ENCODE measurements at places on chromosomes 2 and 18.

GRCh38 chr2:184413671-184414229 is 184.6 kb upstream of the ZNF804A start:
- no peak for DNase-seq

DNA sequence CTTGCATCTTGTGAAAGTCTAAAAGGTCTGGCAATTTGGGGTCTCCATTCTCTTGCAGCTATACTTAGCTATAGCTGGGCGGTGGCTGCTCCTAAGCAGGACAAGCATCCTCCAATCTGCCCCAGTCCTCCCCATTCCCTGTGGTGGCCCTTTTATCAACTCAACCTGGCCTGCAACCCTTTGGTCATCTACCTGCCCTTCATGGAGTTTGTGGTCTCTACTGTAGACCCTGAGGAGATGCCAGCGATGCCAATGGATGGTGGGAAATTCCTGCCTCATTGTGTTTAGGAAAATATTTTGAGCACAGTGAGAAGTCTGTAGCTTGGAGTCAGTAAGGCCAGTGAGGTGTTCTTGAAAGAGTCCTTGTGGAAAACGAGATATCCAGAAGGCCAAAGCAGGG is 143.4 kb downstream of the CAPN13 start:
- DNase-seq = no peak

- DNase-seq = peak; percentile 12
These were observed 392.4 kb downstream of the TNS1 start for GRCh38 chr2:217610401-217610814.

DNA sequence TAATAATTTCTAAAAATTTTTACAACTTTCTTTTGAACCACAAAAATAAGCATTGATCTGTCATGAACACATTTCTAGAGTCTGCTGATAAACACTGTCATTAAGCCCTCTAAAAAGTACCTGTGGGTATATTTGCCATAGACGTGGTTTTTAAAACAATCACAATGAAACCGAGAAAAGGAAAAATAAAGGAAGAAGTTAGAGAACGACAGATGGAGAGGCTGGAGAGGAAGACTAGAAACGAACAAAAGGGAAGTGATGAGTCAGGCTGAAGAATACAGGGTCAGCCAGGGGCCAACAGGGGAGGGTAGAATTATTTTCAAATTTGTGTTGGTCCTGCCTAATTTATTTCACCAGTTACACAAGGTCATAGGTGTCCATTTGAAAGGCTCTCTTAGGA is 62.0 kb downstream of the MYL12B start:
- DNase-seq = no peak

DNA sequence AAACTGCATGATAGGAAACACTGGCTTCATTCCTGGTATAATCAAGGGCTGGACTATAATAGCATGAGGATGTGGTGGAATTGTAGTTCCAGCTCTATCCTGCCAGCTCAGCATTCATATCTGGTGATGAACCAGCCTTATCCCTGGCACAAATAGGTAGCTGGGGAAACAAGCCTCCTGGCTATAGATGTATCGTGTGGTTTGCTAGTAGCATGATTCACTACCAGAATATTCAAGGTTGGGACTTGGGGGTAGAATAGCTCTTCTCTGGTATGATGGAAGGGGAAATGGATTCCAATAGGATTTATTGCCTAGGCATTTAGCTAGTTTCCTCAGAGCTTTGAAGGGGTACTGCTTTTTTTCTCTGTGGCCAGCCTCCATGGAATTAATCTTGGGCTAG is 532.8 kb downstream of the FBXO15 start:
- no peak for DNase-seq

DNA sequence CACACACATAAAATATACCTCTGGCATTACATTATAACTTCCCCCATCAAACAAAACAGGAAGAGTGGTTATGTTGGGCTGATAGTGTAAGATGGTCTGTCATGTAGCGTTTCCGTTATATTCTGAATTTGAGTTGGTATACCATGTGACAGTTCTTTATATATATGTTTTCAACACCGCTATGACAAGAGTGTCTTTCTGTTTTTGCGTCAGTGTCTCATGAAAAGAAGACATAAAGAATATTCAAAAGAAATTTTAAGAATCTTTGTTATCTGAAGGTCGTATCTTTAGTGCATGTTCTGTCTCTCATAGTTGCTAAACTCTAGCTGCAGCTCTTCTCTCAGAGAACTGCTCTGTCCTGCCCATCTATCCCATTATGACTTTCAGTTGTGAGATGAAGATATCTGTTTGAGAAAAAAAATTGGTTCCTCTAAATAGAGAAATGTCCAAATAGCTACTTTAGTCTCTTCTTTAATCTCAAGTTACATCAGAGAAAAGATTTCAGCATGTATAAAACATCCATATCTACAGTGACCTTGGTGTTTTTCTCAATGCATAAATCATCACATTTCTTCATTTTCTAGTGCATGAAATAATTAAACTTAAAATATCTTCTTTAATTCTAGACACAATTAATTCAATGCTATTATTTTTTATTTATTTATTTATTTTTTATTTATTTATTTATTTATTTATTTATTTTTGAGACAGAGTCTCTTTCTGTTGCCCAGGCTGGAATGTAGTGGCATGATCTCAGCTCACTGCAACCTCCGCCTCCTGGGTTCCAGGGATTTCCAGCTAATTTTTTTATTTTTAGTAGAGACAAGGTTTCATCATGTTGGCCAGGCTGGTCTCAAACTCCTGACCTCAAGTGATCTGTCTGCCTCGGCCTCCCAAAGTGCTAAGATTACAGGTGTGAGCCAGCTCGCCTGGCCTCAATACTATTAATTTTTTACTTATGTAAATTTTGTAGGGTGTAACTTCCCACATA is 24.3 kb upstream of the PSME4 start:
- DNase-seq = no peak

GRCh38 chr2:48347712-48348111 is 182.2 kb upstream of the STON1 start:
- DNase-seq = no peak

- DNase-seq = no peak
These were observed 147.2 kb downstream of the TMEFF2 start for GRCh38 chr2:192047315-192048107.

DNA sequence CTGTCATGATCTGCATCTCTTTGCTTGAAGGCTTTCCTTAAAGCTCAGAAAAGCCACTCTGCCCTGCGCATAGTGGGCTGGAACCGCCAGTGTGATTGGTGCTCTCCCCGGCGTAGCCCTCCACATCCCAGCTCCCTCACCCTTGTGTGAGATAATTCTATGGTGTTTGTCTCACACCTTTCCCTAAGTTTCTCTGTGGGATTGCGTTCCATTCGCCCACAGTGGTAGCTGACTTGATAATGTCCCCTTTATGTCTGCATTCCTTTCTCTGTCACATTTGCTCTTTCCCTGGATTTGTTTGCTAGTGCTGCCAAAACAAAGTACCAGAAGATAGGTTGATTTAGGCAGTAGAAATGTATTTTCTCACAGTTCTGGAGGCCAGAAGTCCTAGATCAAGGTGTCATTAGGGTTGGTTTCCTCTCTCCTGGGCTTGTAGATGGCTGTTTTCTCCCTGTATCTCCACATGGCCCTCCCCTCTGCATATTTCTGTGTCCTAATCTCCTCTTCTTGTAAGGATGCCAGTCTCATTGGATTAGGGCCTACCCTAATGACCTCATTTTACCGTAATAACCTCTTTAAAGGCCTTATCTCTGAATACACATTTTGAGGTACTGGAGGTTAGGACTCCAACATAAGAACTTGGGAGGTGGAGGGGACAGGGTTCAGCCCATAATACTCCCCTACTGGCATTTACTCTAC is 7.4 kb upstream of the TMEM87B start:
- DNase-seq = no peak

DNA sequence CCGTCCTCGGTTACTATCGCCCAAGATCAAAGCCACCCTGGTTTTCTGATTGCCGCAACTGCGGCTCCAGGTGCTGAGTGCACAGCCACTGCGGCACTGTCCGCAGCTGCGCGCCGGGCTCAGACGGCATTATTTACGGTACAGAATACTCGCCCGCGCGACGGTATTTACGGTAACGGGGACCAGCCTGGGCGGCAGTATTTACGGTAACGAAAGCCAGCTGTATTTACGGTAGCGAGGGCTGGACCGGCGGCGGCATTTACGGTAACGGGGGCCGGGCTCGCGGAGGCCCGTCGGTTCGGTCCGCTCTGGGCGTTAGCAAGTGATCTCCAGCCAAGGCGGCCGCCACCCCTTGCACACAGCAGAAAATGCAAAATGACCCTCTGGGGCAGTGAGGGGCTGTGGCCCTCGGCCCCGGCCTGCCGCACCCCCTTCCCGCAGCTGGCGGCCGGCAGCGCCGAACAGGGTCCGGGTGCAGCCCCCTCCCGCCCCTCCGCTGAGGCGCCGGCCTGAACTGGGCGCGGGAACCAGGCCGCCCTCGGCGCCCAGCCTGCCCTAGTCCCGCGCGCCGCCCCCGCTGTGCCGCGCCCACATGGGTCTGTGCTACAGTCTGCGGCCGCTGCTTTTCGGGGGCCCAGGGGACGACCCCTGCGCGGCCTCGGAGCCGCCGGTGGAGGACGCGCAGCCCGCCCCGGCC is at the start of gene GNAL:
GNAL (plus strand) TSS at position 293 of the 697 bp plus-strand sequence; CDS start at position 593, 300 bp downstream.
- DNase-seq = no peak

DNA sequence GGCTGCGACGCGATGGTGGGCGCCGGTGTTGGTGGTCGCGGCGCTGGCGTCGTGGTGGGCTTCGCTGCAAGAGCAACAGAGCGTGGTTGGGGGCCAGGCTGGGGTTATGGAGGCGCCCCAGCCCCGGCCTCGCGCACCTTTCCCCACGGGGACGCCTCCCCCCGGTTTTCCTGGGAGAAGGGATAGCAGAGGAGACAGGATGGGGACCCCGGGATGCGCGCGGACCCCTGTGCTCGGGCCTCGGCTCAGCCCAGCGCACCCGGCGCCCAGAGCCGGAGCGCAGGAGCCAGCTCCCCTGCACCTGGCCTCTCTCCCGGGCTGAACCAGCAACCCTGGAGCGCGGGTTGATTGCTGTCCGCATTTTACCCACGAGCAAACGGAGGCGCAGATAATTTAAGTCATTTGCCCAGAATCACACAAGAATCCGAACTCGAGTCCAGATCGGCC is 1.0 kb downstream of the CD8A start:
- DNase-seq = no peak

DNA sequence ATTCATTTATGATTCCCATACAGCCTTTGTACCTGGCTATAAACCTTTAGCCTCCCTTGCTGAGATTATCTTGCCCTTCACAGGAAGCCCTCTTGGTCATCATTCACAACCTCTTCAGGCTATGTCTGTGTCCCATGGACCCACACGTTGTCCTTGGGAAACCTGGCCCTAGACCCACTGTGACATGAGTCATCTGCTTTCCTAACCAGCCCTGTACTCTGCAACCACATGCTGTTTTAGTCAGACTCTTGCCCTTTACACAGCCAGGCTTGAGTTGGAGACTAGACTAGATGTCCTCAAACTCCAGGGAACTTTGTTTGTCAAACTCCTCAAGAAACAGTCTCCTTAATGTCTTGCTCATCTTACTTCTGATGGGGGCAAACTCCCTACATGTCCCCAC is 229.3 kb upstream of the ZSWIM2 start:
- DNase-seq = no peak

DNA sequence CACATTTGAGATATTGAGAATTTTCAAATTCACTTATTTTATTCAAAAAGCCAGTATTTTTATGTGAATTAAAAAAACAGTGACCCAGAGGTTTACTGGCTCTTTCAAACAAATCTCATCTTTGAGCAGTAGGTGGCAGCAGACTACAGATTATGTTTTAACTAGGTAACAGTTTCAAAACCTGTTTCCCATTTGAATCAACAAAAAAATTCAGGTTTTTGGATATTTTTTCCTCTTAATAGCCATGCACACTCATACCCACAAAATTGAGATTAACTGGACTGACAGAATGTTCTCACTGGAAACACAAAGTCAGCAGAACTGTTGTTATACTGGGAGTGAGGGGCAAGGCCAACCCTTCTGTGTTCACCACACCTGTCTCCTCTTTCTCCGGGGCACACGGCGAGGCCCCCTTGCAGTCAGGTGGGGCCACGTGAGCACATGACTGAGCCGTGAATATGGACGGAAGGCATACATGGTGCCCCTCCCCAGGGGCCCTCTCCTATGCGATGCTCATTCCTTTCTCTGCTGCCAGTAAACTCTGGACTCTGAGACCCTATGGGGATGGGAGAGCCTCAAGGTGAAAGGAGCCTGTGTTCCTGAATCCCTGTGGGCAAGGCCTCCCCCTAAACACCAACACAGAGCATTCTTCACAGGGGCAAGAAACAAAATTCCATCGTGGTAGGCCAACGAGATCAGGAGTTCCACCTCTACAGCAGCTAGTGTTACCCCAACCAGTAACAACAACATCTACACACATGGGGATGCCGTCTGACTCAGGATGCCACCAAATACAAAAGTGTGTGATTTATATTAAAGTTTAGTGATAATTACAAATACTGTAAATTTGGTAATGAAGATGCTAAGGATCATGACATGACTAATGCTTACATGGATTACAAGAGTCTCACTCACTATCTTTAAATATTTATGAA is 80.4 kb downstream of the LPIN2 start:
- no peak for DNase-seq

DNA sequence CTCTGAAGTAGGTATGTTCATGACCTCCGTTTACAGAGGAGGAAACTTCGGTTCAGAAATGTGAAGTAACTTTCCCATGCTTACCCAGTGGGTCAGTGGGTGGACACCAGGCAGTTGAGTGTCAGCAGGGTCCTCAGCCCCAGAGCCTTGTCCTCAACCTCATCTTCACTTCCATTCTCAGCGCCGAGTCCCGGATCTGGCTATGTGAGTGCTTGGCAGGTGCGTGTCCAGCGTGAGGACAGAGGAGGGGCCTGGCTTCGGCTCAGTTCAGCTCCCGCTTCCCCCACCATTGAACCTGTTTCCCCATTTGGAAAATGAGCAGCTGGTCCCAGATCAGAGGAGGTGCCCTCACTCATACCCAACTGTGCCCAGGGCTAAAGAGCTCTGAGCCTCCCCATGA is 267.6 kb downstream of the ATAD2B start:
- DNase-seq = no peak

DNA sequence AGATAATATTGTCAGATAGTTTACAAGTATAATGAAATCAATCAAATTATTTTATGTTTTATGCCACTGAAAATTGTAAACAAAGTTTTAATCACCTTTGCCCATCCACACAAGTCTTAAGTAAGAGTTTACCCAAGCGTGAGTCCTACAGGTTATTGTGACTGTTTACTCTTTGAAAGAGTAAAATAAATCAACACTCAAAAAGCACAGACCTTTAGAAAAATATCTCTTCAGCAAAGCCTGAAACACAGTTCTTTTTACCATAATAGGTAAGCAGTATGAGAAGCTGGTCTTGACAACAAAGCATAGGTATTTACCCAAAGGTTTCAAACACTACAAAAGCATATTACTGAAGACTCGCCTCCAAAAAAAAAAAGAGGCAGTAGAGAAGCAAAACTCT is 3.7 kb downstream of the ROCK2 start:
- DNase-seq = no peak

DNA sequence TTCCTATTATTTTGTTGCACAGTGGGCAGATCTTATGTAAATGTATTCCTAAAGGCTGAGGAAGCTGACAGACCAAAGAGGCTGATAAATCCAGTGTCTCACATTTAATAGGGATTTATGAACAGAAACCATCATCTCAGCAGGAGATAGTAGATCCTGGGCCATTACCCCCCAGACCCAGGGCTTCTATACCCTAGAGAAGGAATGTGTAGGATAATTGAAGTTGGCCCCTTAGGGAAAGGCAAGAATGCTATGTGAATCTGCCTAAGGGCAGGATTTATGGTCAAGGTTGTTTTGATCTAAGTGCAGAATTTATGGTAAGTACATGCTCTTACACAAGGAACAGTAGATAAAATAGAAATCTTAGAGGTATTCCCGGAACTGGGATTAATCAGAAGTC is 29.0 kb downstream of the RPL37A start:
- no peak for DNase-seq

- DNase-seq = no peak
These were observed 47.7 kb upstream of the WDR75 start for GRCh38 chr2:189393440-189394111.

Measured in stimulated activated CD8-positive, alpha-beta memory T cell treated with anti-CD3 and anti-CD28 coated beads, Interleukin-4, amount 100 ng/mL, for 4 hours (primary cell).